ENCODE measurements at places on chromosomes 11 and 22.

DNA sequence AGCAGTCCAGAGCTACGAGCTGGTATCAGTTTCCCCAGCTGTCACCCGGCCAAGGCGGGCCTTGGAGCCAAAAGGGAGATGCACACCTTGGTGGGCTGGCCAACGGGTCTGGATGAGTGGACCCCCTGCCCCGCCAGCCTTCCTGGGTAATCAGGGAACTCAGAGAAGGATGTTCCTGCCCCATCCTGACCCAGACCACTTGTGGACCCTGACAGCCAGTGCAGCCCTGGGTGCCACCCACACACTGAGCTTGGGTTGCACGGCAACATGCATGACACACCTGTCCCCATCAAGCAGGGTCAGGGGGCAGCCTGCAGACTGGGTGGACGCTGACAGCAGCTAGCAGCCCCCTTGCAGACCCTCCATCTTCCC lies 8.6 kb downstream of the SLC25A1 start:
- DNase-seq: no peak

DNA sequence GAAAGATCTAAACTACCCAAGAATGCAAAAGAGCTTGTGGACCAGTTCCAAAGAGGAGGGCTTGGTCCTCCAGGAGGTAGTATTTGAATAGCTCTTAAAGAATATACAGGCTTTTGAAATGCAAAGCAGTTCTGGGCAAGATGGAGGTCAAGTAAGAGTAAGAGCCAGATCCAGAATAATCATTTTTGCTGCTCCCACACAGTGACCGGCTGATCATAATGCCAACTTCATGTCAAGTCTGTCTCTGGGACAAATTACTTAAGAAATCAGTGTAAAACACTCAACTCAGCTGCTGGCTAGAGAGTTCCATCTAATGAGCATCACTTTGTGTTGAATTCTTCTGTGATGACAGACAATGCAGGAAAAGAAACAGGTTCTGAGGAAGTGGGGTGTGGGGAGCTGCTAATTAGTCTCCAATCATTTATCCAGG lies 250.9 kb upstream of the NARS2 start:
- peak; percentile 80 for DNase-seq

DNA sequence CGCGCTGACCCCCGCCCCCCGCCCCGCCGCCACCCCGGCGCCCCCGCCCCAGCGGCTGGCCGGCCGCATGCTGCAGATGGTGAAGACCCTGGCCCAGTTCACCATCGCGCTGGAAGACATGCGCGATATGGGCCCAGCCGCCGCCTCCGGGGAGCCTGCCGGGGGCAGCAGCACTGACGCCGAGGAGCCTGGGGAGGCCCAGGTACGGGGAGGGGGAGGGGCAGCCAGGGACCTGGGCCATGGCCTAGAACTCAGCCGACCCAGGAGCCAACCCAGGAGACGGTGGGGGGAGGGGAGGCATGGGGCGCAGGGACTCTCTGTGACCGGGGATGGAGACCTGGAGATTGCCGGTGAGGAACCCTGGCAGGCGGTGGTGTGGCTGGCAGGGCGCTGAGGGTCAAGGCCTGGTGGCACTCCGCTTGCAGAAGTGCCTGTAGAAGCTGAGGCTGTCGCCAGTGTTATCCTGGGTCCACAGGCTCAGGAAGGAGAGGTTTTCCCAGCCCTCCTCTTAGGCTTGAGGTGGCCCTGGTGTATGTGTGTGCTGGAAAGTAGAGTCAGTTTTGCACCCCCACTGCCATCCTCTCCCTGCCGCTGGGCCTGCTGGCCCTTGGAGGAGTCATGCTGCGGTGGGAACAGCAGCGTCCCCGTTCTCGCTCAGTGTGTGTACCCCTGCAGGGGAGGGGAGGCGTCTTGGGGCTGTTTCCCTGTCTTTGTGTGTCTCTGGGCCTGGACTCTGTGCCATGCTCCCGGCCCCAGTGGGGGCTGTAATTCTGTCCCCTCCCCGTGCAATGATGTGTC lies 32.9 kb upstream of the RELT start:
- no peak for DNase-seq

GRCh38 chr11:91173701-91174100 lies 950.9 kb upstream of the CHORDC1 start:
- peak; percentile 65 for DNase-seq

GRCh38 chr11:38365274-38365673 lies 1767.2 kb upstream of the RAG2 start:
- DNase-seq: no peak

DNA sequence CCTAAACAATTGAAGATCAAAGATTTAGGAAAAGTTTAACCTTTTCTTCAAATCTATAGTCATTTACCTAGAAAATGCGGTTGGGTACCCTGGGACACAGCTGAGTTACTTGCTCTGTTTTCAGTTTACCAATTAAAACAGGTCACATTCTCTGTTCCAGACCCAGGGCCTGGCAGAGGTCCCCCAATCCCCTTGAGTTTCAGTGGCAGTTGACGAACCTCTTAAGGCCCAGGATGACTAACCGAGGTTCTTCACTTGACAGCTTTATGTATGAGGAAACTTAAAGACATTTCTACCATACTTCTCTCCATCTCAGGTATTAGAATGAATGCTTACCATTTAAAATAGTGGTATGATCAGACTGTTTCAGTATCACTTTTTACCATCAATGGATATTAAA lies 16.3 kb downstream of the LDHAL6A start:
- DNase-seq: no peak

GRCh38 chr22:42560781-42561180 lies 7.0 kb downstream of the SERHL2 start:
- DNase-seq: no peak

DNA sequence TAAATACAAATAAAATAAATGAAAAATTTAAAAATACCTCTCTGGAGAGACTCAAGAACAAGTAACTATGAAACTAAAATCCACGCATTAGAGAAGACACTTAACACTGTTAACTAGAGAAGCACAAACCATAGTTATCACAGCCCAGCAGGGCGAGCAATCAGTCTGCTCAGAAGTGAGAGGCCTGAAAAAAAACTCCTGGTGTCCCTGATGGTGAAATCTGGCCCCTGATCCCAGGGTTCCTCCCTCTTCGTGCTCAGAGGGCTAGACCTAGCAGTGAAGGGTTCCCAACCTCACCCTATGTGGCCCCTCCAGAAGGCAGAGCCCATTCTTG lies 49.7 kb upstream of the VPREB1 start:
- no peak for DNase-seq

GRCh38 chr11:26331911-26332571 lies at the start of gene ANO3:
ANO3 (plus strand) TSS chr11:26332130; CDS start chr11:26332276, 146 bp downstream.
- DNase-seq: peak; percentile 89

- no peak for DNase-seq
These were observed 16.4 kb upstream of the SNX32 start for GRCh38 chr11:65817312-65817834.

- no peak for DNase-seq
These were observed 83.5 kb upstream of the EIF3D start for GRCh38 chr22:36612458-36612857.

- peak; percentile 64 for DNase-seq
These were observed 104.2 kb downstream of the SCN3B start for GRCh38 chr11:123549926-123550917.

DNA sequence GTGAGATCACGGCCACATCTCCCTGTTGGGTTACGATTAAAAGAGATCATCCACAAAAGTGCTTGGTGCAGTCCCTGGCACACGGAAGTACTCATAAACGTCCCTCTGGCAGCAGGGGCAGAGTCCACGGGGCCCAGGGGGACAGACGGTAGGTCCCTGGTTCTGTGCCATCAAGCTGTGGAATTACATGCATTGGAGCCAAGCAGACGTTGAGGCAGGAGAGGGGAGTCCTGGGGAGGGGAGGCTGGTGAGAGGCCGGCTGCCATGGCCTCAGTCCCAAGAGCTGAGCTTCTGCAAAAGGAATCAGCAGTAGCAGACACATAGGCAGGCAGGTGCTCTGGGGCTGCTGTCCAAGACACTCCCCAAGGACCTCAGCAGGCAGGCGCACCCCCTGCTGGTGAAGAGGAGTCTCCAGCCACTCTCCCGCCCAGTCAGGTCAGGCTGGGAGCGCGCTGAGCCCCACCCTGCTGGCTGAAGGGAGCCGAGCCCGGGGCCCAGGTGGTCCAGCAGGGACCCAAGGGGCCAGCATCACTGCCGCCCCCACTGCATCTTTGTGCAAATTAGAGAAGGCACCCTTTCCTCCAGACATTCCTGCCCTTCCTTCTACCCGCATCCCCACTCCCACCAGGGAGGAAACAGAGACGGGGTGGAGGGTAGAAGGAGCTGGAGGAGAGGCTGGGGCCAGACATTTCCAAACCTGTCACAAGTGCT lies 7.6 kb upstream of the KCTD17 start:
- DNase-seq: peak; percentile 45

GRCh38 chr11:112718483-112718882 lies 242.7 kb upstream of the NCAM1 start:
- DNase-seq: no peak

- no peak for DNase-seq
These were observed 200.3 kb downstream of the MSANTD4 start for GRCh38 chr11:105821781-105822180.

GRCh38 chr11:119154178-119154577 lies 5.3 kb downstream of the ABCG4 start:
- no peak for DNase-seq

DNA sequence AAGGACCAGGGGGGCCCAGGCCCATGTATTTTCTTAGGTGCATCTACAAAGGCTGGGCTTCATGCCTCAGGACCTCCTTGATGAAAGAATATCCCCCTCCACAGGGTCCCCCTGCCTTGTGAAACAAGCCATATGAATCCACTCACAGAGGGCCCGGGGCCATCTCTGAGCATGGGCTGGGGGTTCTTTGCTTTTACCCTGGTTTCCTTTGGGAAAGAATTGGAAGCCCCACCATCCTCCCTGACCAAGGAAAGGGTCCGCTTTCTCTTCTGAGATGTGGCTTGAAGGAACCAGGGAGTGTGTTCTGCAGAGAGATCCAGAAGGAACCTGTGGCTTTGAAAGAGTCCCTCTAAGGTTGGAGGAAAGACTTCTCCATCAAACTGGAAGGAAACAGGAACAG lies 9.2 kb upstream of the ANO1 start:
- DNase-seq: no peak

All from fibroblast of lung (primary cell).